ENCODE measurements at places on chromosomes 7 and 10.

DNA sequence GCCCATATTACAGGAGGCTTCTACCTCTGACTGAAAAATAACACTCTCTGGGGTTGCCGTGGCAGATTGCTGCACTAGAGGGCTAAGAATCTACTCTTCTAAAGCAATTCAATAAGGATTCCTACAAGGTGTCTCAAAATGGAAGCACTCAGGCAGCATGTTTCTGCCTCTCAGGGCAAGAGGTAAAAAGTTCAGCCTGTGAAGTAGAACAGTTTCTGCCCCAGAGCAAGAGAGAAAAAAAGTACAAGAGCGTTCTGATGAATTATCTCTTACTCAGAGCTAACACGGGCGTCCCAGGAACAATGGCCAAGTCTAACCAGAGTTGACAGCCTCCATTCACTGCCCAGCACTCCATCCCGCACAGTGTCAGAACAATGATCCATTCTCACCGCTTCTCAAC is 71.3 kb upstream of the TES start:
- DNase-seq, result no peak

- no peak for DNase-seq
These were observed 70.3 kb downstream of the ABI1 start for GRCh38 chr10:26790221-26790995.

- DNase-seq, result no peak
These were observed 199.4 kb downstream of the CYP26A1 start for GRCh38 chr10:93272884-93273675.

DNA sequence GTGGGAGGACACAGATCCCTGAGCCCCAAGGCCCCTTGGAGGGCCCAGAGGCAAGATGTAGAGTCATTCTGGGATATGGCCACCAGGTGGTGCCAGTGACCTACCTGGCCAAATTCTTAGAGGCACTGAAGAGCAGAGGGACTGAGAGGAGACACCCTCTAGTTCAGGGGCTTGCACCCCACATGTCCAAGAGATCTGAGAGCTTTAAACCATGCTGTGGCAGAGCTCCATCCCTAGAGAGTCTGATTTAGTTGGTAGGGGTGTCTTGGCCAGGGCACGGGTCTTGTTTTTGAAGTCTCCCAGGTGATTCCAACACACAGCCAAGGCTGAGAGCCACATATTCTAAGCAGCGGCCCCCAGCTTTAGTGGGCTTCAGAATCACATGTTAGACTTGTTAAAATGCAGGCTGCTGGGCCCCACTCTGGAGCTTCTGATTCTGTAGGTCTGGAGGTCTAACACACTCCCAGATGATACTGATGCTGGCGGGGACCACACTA is 52.5 kb downstream of the PRF1 start:
- DNase-seq, result no peak

GRCh38 chr7:7422641-7423040 is 113.0 kb downstream of the COL28A1 start:
- no peak for DNase-seq

- no peak for DNase-seq
These were observed 14.4 kb downstream of the RNF216 start for GRCh38 chr7:5767066-5767465.

DNA sequence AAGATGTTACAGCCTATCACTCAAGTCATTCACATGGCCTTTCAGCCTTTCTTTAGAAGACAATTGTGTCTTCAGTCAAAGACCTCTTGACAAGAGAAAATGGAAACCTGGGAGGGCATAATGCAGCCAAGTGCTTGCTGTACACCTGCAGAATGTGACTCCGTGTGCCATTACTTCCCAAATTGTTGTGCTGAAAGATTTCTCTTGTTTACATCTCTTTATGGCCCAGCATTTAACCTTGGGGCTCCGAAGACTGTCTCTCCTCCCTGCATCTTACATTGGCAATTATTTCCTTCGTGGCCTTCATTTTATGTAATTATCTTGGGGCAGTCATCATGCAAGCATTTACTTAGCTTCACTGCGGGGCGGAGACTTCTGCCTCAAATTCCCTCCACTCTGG is 287.0 kb downstream of the TCF7L2 start:
- DNase-seq, result no peak

DNA sequence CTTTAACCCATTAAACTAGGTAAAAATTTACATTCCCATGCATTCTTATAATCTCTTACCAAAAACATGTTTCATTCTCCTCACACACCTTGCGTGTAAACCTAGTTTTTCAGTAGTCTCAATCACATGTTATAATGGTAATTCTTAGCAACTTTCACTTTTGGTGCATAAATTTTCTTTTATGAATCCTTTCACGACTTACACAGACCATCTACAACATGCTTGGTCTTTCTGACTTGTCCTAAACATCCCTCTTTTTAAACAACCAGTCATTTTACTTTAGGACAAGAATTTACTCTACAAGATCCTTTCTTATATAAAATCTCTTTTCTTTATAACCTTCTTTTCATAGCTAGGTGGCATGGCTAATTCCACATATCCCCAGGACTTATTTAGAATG is 25.8 kb downstream of the FBXL13 start:
- DNase-seq, result no peak

- DNase-seq, result no peak
These were observed 322.6 kb upstream of the KIAA1217 start for GRCh38 chr10:23886355-23886754.

GRCh38 chr7:128891110-128891941 is 19.2 kb downstream of the KCP start:
- DNase-seq, result no peak

DNA sequence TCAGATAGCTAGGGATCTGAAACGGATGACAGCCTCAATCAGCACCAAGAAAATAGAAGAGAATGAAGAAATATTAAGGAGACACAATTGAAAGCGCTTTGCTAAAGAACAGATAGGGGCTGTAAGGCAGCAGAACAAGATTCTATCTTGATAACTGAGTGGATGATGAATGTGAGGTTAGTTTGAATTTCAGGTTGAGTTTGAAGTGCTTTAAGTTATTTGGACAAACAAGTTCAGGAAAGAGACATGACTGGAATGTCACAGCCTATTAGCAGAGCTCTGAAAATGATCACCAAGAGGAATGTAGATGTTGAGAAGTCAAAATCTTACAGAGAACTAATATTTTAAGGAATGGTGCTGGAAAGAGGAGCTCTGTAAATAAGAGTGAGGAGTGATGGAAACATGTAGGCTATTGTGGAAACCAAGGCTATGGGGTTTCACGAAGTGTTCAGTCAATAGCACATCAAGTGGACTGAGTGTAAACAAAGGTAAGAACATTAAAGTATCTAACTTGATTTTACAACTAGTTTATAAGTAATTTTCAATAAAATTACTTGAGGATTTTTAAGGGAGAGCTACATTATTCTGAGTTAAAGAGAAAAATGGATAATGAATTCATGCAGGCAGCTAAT is 61.6 kb downstream of the MEST start:
- DNase-seq, result no peak

- no peak for DNase-seq
These were observed 12.0 kb upstream of the BMPER start for GRCh38 chr7:33893377-33893776.

- no peak for DNase-seq
These were observed 40.4 kb downstream of the HDAC9 start for GRCh38 chr7:18535810-18536415.

DNA sequence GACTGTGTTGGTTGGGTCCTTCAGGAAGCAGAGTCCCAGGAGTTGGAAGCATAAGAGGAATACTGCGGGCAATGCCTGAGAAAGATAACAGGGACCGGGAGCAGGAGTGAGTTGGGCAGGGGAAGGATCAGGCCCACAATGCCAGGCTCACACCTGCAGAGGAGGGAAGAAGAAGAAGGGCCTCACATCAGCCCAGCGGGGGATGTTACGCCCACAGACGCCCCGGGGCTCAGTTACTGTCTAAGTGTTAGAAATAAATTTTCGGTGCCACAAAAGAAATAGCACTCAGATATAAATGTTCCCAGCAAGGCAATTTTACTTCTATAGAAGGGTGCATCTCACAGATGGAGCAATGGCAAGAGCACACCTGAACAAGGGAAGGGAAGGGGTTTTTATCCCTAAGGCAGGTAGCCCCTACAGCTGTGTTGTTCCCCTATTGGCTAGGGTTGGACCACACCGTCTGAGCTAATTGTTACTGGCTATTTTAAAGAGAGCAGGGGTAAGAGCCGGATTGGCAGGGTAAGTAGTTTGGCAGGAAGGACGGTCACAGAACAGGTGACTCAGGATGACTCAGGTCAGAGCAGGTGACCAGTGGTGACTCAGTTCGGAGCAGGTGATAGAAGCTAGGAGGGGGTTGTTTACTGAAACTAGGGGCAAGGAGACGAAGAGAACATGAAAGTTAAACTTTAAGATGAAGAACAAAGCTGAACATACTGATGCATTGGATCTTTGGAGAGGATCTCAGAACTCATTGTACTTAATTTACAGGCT is at the start of gene NOS3:
TSS of gene NOS3 (plus strand) at position 602 of the 771 bp plus-strand sequence. CDS start 2,787 bp downstream, outside the sequence.
- DNase-seq, result no peak

- no peak for DNase-seq
These were observed 203.7 kb upstream of the PHYHIPL start for GRCh38 chr10:58972576-58973234.

DNA sequence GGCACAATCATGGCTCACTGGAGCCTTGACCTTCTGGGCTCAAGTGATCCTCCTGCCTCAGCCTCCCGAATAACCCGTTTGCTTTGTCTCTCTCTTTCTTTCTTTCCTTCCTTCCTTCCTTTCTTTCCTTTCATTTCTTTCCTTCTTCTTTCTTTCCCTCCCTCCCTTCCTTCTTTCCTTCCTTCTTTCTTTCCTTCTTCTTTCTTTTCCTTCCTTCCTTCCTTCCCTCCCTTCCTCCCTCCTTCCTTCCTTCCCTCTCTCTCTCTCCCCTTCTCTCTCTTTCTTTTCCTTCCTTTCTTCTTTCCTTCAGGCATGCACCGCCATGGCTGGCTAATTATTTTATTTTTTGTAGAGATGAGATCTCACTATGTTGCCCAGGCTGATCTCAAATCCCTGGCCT is 57.9 kb upstream of the NPTX2 start:
- DNase-seq, result no peak

DNA sequence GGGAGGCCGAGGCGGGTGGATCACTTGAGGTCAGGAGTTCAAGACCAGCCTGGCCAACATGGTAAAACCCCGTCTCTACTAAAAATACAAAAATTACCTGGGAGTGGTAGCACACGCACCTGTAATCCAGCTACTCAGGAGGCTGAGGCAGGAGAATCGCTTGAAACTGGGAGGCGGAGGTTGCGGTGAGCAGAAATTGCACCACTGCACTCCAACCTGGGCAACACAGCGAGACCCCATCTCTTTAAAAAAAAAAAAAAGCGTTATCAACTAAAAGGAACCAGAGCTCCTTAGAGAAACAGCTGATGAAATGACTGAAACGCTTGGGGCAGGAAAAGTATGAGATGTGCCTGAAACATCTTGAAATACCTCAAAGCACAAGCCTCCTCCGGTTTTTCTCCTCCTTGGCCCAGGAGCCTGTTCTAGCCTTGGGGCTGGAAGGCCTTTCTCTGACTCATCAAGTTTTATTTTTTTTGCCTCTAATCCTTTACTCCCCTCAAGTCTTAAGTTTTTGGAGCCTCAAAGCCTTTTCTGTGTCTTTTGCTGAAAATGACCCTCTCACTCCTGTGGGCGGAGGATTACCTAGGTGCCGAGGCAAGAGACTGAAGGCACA is 2.6 kb upstream of the METTL27 start:
- DNase-seq, result no peak

DNA sequence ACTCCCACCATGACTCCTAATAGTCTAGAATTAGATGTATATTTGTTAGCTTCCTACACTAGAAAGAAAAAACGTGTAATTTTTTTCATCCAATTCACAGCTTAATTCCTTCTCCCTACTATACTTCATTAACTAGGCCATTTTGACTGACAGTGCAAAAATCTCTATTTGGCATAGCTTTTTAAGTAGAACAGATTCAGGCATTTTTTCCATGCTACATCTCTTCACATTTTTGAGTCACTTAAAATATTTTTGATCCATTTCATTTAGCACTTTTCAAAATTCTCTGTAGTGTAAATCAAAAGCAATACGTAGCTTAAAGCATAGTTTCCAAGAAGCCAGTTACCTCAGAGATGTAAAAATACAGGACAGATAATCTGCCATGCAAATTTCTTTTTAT is 391.1 kb upstream of the NPVF start:
- DNase-seq, result no peak

GRCh38 chr10:11395581-11396310 is 215.7 kb downstream of the USP6NL start:
- no peak for DNase-seq

DNA sequence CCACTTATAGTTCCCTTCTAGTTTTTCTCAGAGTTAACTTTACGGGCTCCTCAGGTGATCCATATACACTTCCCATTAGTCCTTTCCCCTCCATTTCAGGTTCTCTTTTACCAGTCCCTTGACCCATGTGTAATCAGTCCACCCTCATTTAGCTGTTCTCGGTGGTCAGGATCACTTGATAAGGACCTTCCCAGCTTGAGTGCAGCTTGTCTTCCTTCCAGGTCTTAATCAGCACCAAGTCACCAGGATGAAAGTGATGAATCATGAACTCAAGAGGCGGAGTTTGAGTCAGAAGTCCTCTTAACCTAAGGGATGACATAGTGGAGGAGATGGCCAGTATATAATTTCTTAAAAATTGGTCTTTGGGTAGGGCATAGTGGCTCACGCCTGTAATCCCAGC is 63.1 kb upstream of the CNTNAP2 start:
- DNase-seq, result no peak

GRCh38 chr7:141071260-141071854 is 2.5 kb upstream of the TMEM178B start:
- peak; percentile 78 for DNase-seq

- DNase-seq, result no peak
These were observed 82.7 kb upstream of the C1GALT1 start for GRCh38 chr7:7099584-7100014.
